ENCODE measurements at places on chromosomes 2 and 18.

- DNase-seq = no peak
These were observed 16.7 kb upstream of the DUSP2 start for GRCh38 chr2:96161898-96162297.

DNA sequence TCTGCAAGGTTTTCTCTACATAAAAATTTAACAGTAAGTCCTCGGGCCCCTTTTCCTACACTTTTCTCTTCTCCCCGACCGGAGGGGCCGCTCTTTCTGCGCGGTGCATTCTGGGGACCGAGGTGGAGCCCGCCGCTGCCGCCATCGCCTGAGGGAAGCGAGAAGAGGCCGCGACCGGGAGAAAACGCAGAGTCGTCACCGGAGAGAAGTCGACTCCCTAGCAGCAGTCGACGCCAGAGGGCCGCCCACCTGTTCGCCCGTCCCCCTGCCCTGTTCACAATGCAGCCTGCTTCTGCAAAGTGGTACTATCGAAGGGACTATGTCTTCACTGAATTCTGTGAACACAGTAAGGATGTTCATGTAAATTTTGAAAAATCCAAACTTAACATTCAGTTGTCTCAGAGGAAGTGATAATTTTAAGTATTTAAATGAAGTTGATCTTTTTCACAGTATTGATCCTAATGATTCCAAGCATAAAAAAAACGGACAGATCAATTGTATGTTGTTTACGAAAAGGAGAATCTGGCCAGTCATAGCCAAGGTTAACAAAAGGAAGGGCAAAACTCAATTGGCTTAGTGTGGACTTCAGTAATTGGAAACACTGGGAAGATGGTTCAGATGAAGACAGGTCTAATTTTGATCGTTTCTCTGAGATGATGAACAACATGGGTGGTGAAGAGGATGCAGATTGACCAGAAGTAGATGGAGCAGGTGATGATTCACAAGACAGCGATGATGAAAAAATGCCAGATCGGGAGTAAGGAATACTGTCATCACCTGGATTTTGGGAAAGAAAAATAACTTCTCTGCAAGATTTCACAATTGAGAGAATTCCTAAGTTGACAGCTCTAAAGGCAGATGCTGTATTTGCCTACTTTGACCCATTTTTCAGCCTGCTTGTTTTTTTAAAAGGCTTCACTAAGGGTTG lies 55.8 kb downstream of the ASXL2 start:
- DNase-seq = no peak

GRCh38 chr2:142128105-142128504 lies 2.7 kb downstream of the LRP1B start:
- no peak for DNase-seq

DNA sequence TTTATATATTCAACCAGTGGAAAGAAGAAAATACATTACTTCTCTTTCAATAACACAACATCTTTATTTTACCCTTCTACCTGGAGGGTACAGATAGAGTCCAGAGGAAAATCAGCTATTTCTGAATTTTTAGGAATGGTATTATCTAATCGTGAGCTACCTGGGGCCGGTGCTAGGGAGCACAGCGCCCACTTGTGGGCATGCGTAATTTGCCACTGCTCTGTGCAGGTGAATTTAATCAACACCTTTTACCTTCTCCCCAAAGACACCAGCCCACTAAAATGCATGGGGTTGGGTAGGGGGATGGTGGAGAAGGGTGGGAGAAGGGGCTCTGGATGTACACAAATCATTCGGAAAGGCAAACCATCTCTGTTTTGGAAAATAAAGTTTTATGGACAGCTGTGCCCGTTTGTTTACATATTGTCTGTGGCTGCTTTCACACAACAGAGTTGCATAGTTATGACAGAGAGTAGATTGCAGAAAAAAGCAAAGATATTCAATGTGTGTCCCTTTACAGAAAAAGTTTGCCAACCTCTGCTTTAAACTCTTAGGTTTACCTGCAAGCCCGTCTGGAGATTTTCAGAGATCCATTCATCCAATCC lies 51.5 kb upstream of the DCC start:
- DNase-seq = no peak

- DNase-seq = no peak
These were observed 71.2 kb upstream of the TMEM200C start for GRCh38 chr18:5966514-5966913.

DNA sequence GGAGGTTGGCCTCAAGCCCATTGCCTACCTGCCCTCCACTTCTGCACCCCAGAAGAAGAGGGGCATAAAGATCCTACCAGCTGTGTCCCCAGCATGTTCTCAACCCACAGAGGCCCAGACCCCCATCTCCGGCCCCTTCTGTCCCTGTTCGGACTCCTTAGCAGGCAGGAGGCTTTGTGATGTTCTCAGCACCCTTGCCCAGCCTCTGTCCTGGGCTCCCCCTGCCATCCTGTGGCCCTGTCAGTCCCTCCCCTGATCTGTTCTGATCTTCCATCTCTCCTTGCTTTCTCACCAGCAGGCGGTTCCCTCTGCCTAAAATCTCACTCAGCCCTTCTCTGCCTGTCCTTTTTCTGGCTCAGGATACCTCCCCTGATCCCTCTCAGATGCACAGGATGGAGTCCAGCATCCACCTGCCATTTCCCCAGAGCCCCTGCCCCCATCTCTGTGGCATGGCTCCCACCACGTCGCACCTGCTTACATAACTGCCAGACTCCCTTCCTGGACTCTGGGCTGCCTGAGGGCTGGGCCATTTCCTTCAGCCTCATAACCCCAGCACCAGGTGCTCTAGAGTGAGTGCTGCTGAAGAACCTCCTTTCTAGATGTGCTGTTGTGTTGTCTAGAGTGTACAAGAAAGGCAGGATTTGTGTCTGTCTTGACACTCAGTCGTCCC lies 134.0 kb downstream of the CTIF start:
- DNase-seq = no peak
